ENCODE measurements at places on chromosomes 11 and 22. TPM values are rescaled to one million over a fixed set of nuclear protein-coding genes. Genes with fewer than 3 reads are reported as not detected.

DEUP1 gene
- not detected for total RNA-seq

TSPAN18 gene
- total RNA-seq, result 5.2 TPM

C11orf87 gene
- total RNA-seq, result not detected

TSSK2 gene
- not detected for total RNA-seq

SLC16A8 gene
- not detected for total RNA-seq

KRTAP5-7 gene
- total RNA-seq, result not detected

SLC22A9 gene
- total RNA-seq, result not detected

CHADL gene
- total RNA-seq, result 0.45 TPM

MIAT gene
- 190 TPM for total RNA-seq

CCDC117 gene
- 28.0 TPM for total RNA-seq

TLCD5 gene
- total RNA-seq, result 0.86 TPM

OR52I1 gene
- total RNA-seq, result not detected

SPINDOC gene
- total RNA-seq, result 35.1 TPM

MMP8 gene
- total RNA-seq, result not detected

OR51B2 gene
- total RNA-seq, result not detected

- DNase-seq, result no peak
These were observed 43.3 kb upstream of the MMP7 start for GRCh38 chr11:102573851-102574250.

DNA sequence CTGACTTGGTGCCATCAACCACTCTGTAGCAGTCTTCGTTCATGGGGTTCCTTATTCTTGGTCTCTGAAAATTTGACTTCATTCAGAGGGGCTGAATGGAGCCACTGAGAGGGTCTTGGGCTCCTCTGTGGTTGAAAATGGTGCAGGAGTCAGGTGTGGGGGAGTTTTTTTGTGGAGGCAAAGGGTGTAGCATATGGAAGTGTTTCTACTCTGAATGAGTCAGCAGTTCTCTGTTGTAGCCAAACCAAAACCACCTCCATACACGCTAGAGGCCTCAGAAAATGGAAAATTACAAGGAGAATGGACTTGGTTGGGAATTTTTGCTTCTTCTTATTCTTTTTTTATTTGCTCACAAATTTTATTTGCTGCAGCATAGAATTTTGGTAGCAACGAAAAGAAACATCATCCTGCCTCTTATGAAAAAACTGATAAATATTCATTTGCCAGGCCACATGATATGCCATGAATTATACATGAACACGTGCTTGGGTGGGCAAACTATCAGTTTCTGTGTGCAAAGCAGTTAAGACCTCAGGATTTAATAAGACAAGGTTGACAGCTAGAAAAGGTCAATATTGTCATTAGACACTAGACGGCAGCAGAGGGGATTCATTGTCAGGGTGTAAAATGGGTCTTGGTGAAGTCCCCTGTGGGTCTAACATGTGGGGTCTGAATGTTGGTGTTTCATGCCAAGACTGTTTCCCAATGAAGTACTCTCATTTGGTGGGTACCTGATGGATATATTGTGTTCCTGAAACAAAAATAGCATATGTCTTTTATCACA lies 111.7 kb downstream of the MYO18B start:
- no peak for DNase-seq

DNA sequence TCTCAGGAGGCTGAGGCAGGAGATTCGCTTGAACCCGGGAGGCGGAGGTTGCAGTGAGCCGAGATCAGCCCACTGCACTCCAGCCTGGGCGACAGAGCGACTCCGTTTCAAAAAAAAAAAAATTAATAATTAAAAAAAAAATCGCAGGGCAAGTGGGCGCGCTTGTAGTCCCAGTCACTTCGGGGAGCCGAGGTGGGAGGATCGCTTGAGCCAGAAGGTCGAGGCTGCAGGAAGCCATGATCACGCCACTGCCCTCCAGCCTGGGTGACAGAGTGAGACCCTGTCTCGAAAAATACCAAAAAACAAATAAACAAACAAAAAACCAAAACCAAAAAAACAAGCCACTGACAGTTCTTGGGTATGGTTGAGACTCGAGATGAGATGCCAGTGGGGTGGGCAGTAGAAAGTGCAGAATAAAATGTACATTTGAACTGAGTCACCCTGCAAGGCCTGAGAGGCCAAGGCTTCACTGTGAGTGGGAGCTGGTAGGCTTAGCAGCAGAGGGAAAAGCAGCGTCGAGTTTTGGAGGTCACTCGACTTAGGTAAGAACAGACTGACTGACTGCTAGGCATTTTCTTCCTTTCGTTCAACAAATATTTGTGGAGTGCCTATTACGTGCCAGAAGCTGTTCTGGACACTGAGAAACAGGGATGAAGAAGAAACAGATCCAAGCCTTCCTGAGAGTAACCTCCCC lies 635 bp upstream of the LDHA start:
- DNase-seq, result no peak

GRCh38 chr11:27372164-27372563 lies 9.1 kb upstream of the CCDC34 start:
- no peak for DNase-seq

GRCh38 chr11:84566671-84567070 lies 1060.5 kb downstream of the DLG2 start:
- no peak for DNase-seq

GRCh38 chr11:119341222-119342022 lies 739 bp upstream of the C1QTNF5 start:
- DNase-seq, result no peak

DNA sequence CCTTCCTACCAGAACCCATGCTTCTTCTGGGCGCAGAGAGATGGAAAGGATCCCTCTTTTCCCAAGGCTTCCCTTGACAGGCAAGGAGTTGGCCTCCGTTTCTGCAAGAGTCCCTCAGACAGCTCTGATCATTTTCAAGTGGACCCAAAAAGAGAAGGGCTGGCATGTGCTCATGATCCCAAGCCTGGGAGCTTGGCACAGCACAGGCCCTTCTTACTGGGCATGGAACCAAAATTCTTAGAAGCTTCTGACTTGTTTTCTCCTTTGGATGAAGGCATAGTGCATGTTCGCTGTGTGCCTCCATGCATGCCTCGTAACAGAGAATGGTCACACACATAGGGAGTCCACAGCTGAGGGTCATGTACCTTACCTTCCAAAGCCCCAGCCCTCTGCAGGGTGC lies 449.6 kb downstream of the MIAT start:
- no peak for DNase-seq

DNA sequence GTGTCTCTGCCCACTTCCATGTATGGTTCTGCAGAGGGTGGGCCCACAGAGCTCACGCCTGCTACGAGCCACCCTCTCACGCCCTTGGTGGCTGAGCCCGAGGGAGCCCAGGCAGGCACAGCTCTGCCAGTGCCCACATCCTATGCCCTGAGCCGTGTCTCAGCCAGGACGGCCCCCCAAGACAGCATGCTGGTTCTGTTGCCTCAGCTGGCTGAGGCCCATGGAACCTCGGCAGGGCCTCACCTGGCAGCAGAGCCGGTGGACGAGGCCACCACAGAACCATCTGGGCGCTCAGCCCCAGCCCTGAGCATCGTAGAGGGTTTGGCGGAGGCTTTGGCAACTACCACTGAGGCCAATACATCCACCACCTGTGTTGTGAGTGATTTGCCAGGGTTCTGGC lies 64.0 kb downstream of the OTOG start:
- DNase-seq, result no peak

DNA sequence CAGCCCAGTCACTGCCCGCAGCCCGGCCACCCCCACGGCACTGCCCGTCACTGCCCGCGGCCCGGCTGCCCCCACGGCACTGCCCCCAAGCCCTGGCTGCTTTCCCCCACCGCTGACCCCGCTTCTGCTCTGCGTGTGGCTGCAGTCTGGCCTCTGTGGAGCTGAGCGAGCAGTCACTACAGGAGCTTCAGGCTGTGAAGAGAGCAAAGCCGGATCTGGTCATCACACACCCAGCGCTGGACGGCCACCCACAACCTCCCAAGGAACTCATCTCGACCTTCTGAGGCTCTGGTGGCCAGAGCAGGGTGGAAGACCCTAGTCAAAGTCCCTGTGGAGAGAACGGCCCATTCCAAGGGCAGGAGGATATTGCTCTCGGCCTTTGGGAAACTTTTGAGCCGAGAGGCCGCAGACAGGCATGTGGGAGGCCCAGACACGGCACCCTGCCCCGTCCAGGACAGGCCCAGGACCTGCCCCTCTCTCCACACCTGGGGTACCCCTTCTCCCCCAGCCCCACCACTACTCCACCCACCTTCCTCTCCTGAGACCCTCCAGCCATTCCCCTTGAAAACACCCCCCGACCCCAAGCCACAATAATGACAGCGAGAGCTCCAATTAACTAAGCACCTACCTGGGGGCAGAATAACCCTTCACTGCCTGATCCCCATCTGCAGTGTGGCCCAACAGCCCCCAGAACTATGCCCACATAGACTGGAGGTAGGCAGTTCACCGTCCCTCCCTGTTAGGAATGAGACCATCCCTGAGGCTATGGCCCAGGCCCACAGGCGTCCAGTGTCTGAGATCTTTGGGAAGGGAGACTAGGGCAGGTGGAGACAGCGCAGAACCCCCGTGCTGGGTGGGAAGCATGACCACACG lies 3.7 kb upstream of the PGGHG start:
- no peak for DNase-seq

DNA sequence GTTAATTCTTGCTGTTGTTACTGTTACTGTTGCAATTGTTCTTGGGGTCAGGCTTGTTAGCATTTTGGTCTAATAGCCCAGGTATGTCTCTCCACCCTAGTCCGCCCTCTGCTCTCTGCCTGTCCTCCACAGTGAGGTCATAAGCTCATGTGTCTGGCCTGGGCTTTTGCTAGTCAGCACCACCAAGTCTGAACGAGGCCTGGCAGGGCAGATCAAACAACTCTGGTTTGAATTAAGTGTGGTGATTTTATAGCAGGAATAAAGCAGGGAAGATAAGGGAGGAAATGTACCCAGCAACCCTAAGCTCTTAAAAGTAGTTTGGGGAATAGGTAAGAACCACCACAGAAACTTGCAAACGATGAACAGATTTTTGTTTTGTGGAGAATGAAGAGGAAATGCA lies 98.7 kb downstream of the ABTB2 start:
- DNase-seq, result no peak

- DNase-seq, result no peak
These were observed 57.2 kb upstream of the PRDM11 start for GRCh38 chr11:45089251-45089650.

- DNase-seq, result peak; percentile 43
These were observed 80.2 kb downstream of the PRR5L start for GRCh38 chr11:36376009-36376887.

GRCh38 chr11:125174057-125174456 lies 9.5 kb downstream of the PKNOX2 start:
- no peak for DNase-seq

- no peak for DNase-seq
These were observed 39.9 kb downstream of the PTPRJ start for GRCh38 chr11:48020092-48020755.

- no peak for DNase-seq
These were observed 2.6 kb downstream of the TMPRSS4 start for GRCh38 chr11:118079491-118079890.

GRCh38 chr11:112174789-112175598 lies at the start of gene BCO2:
Gene BCO2, plus strand, starts transcription at chr11:112175512. Its CDS starts 90 bp downstream, at chr11:112175602.
- peak; percentile 32 for DNase-seq

Measured in activated naive CD8-positive, alpha-beta T cell treated with anti-CD3 and anti-CD28 coated beads, Interleukin-2, amount 10 ng/mL, durations not matched to agents 7 days and 5 days (primary cell).